ENCODE measurements at places on chromosomes 13 and 19.

DNA sequence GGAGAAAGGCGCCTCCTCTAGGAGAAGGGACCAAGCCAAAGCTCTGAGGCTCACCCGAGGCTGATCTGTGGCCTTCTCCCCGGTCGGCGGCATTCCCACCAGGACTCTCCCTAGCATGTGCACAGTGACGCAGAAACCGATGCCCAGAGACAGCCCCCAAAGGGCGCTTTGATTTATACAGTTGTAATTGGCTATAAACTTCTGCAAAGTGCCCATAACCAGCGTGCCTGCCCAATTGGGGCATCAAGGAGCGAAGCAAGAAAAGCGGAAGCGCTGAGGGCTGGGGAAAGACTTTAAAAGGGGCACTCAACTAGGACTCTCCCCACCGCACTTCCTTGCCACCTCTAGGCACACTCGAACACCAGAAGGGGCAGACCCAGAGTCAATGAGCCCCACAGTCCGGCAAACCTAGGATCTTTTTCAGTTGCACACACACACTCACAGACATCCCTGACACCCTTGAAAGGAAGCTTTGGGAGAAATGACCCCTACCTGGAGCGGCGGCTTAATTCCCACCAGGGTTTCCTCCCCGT, 1.8 kb downstream of the CDX2 start:
- DNase-seq, result no peak

- peak; percentile 27 for DNase-seq
Measured at GRCh38 chr13:97125810-97126738, 96.1 kb upstream of the MBNL2 start.

- no peak for DNase-seq
Measured at GRCh38 chr13:73697166-73697565, 437.0 kb downstream of the KLF12 start.

DNA sequence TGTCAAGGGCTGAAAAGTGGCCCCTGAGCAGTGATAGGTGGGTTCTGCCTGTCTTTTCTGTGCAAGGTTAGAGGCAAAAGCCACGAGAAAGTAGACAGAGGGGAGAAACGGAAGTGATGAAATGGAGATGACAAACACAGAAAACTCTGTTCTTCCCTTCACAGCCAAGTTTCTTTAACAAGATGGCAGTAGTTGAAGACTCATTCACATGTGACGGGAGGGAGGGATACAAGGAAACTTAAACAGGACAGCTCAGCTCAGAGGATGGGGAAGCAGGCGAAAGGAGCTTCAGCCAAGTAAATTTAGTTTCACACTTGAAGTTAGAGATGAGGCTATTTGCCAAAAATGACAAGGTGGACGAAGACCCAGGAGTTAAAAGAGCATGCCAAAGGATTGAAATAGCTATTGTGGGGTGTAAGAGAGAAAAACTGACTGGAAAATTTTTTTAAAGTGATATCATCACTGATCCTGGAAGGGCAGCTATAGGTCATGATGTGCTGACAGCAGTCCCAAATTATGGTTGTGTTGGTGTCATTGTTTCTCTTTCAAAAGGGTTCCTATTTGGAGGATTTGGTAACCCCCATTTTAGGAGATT, 347.9 kb downstream of the EFNB2 start:
- no peak for DNase-seq

DNA sequence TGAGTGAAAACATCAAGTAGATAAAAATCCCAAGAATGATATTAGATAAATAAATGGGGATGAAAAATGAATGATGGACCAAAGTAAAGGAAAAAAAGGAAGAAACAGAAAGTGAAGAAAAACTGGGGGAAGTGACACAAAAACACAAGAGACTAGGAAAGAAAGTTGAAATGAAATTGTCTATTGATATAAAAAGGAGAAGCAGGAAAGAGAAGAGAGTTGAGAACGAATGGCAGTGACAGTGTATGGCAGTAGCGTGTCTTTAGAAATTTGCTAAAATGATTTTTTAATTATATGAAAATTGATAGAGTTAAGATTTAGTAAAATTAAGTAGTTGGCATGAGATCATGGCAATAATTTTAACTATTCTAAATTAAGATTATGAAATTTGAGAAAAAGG, 36.3 kb upstream of the SGCG start:
- DNase-seq, result no peak

- DNase-seq, result no peak
Measured at GRCh38 chr13:111114362-111115060, 599 bp upstream of the ARHGEF7 start.

DNA sequence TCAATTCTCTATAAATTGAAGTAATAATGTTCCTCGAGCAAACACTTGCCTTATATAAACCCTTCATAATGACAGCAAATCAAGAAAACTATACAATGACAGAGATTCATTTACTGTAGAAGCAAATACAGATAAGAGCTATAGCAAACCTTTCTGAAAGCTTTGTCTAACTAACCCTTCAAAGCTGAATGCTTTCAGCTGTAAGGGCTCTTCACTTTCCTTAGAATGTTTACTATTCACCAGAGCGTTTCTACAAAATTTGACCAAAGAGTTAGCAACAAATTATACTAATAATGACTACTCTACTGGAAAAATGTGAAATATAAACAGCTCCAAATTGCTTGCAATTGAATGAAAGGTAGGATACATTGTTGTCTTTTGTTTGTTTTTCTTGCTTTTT, 218.1 kb downstream of the SLITRK5 start:
- no peak for DNase-seq

GRCh38 chr19:11296264-11296663, 304 bp downstream of the TSPAN16 start:
- no peak for DNase-seq

DNA sequence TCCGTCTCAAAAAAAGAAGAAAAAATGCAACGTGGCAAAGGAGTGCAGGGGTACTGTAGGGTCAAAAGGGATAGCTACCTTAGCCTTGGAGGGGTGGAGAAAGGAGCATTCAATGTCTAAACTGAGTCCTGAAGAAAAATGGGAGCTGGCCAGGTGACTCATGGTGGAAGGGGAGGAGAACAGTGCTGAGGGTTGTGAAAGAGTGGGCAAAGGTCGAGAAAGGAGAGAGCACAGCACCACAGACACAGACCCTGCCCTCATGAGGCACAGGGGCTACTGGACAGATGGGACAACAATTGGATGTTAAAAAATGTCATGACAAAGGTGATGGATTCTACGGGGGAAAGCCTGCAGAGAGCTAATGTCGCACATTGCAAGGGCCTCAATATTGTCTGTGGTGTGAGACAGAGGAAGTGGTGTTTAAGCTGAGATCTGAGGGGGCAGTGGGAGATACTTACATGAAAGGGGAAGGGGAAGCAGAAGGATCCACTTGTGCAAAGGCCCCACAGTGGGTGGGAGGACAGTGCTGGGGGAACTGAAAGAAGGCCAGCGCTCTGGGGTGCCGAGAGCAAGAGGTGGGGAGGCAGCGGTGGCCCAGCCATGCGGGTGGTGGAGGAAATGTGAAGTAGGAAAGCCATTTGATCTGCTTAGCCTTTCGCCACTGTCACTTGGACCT, 42.9 kb upstream of the URAD start:
- no peak for DNase-seq

DNA sequence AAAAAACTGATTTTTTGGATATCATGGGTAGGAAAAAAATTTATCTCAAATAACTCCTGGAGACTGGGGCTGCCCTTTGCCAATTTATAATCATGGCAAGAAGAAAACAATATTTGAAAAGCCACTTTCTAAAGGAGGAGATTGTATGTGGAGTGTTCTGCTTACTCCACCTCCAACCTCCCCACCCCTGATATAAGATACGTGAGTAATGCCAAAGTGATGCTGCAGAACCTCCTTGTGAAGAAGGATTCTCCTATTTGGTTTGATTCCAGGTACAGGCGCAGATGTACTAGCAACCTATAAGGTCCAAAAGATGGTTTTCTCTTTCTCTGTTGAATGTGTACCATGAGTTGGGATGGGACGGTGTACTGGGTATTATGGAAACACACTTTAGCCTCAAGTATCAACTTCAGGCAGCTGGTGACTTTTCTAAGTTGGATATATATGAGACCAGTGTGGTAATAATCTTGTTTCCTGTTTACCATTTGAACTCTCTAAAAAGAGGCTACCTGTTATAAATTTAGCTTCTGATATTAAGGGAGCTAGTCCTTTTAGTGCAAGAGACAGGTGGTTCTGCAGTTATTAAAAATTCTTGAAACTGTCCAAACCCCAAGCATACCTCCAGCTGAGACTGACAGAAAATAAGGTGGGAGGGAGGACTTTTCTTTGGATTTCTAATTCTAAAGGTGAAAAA, 724.0 kb upstream of the MIR17HG start:
- no peak for DNase-seq

DNA sequence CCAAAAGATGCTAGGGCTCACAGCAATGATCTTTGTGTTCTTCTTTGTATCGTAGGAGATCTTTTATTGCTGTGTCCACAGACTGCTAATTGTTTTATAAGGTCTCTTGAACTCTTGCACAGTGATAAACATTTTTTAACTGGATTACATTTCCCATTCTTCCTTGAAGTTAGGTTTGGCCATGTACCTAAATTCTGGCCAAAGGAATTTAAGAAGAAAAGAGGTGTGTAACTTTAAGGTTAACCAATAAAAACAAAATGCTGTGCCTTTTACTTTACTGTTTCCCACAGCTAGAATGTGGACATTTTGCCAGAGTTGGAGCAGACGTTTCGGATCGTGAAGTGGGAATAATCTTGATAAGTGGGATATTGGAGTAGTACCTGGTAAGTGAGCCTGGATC, 82.6 kb upstream of the GPC6 start:
- no peak for DNase-seq

DNA sequence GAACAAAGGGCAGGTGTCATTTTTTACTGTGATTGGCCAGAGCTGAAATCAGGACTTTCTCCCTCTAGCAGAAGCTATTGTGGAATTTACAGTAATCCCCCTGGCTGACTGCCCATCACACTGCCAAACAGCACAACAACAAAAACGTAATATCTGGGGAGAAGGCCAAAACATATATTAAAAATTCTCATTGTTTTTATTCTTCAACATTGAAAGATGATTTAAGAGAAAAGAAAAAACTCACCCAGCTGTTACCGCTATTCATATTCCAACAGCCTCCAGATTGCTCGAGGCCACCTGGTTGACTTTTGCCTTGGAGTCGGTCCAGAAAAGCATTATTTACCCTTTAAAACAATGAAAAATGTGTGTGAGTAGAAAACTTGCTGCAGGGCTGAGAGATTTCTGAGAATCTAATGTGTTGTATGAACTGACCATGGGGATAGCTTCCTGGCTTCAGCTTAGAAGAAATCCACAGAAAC, 97.2 kb downstream of the EPSTI1 start:
- no peak for DNase-seq

DNA sequence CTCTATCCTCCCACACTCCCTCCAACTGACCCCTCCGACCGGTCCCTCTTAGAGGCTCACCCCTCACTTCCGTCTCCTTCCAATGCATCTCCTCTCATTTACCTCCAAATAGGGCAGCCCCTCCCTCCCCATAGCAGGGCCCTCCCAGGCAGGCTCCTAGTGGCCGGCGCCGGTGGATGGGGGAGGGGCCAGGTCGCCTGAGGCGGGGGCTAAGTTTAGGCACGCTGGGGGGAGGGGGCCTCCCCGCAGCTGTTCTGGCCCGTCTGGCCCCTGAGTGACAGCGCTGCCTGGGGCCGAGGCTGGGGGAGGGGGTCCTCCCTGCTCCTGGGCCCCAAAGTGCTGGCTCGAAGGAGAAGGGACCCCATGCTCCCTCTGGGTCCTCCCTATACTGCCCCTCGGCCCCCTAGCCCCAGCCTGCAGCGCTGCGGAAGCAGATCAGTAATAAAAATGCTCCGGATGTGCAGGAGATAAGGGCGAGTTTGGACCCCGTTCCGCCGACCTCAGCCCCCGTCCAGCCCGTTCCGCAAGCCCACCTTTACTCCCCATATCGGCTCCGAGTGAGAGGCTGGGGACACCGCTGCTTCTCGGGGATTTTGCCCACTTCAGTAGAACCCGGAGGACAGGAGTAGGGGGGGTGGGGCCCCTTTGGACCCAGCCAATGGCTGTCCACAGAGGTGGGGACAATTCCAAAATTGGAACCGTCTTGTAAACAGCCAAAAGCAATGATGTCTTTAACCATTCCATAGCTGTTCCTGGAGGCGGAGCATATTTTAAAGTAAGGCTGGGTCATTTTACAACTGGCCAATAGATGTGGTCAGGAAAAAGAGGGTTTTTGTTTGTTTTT, 4.0 kb downstream of the RTN2 start:
- DNase-seq, result no peak

DNA sequence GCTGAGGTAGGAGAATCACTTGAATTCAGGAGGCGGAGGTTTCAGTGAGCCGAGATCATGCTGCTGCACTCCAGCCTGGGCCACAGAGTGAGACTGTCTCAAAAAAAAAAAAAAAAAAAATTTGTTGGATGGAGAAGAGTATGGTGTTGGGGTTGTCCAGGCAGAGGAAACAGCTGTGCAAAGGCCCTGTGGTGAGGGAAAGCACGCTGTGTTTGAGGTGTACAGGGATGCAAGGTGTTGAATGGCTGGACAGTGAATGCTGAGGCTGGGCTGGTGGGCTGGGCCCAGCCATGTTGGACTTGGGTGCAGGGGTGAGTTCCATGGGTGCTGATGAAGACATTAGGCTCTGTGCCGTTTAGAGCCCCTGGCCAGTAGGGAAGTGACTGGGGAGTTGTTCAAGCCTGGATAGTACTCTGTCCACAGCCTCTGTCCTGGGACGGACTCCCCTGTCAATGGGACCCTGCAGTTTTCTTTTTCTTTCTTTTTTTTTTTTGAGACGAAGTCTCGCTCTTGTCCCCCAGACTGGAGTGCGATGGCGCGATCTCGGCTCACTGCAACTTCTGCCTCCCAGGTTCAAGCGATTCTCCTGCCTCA, 18.6 kb downstream of the PRR12 start:
- no peak for DNase-seq

- DNase-seq, result peak; percentile 22
Measured at GRCh38 chr19:1407528-1408299, at the start of gene DAZAP1. Gene DAZAP1 (plus strand): TSS chr19:1407586. CDS start chr19:1407774, 188 bp downstream.

DNA sequence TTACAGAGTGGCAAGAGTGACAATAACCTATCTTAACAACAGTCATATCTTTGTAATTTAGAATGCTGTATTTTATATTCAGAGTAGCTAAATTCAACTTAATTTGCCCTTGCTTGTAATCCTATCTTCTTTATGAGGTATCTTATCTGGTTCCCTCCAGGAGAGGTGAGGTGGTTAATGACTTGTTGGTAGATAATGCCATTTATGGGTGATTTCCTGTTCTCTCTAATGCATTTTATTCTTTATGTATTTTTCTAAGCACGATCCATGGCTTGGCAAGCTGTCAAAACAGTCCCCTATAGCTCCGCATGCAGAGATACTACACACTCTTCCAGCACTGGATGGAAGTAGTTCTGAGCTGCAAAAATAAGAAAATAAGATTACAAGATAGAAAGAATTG, 267.9 kb downstream of the LMO7 start:
- DNase-seq, result no peak

DNA sequence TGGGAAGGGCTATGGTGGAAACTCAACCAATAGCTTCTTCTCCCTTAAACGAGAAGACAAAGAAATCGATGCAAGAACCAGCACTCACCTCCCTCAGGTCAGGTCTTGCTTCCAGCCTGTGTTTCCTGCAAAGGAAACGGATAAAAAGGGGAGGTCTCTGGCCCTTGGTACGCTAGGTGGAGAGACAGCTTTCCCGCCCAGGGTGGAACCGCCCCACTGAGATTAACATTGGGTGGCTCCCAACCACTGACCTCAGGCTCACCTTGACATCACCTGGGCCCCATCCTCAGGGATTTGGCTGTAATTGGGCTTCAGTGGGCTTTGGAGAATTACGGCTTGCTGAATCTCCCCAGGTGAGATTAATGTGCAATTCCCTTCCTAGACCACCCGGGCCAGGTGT, at the start of gene NLRP7:
Gene NLRP7, minus strand, starts transcription at position 150 of the 400 bp plus-strand sequence.
- DNase-seq, result no peak

Data from stimulated activated CD4-positive, alpha-beta T cell treated with anti-CD3 and anti-CD28 coated beads, Interleukin-1b, Interleukin-23, amount 100 ng/mL, for 48 hours (primary cell).